ENCODE measurements at places on chromosomes 4 and X.

DNA sequence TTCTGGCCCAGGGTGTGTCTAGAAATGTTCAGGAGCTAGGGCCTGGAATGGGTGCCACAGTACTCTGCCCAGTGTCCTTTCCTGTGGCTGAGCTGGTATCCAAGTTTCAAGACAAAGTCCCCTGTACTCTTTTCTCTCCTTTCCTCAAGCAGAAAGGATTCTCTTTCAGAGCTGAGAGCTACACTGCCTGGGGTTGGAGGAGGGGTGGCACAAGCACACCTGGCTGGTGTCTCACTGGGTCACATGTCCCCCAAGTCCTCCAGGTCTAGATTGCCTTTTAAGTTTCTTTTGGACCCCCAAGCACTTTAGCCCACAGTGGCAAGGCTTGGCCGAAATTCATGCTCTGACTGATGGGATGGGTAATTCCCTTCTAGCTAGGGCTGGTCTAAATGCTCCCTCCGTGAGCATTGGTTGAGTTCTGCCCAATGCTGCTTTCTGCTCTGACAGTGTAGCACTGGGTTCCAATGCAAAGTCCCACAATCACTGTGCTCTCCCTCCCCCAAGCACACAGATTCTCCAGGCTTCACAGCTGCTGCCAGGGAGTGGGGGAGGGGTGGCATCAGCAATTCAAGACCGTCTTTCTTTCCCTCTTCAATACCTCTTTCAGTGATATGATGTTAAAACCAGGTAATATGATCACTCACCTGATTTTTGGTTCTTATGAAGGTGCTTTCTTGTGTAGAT, 47.8 kb downstream of the BEX3 start:
- DNase-seq = no peak

- no peak for DNase-seq
Measured at GRCh38 chr4:100289946-100290345, 99.7 kb upstream of the DDIT4L start.

GRCh38 chr4:113575401-113575800, 186.1 kb downstream of the CAMK2D start:
- DNase-seq = no peak

DNA sequence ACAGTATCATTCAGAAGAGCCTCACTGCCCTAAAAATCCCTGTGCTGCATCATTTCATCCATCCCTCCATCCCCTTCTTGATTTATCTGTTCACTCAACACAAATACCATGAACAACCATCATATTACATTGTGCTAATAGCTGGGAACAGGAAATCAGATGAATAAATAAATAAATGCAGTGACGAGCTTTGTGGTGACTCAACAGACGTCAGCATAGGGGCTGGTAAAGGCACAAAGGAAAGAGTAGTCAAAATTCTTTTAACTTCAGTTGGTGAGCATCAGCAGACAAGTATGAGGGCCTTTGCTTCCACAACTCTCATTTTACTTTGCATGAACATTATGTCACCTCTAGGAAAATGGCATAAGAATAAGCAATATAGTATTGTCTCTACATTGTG, 65.5 kb downstream of the EDNRA start:
- peak; percentile 45 for DNase-seq

- DNase-seq = no peak
Measured at GRCh38 chrX:103678199-103678993, 8.1 kb downstream of the MORF4L2 start.

GRCh38 chrX:109440475-109440874, 41.4 kb downstream of the GUCY2F start:
- DNase-seq = no peak

DNA sequence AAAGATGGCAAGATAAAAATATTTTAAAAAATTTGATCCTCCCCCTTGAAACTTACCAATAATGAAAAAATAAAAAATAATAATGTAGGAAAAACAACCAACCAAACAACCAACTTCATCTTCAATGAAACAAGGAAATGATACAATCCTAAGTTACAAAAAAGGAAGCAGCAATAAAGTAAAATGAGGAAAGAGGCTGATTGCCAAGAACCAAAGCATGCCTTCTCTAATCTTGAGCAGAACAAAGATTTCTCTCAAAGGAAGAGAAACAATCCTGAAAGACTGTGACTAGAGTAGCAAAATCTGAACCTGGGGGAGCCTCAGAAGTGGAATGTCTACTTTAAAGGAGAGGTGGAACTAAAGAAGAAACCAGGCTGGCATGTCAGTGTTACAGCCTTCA, 10.9 kb upstream of the WDFY3 start:
- no peak for DNase-seq

DNA sequence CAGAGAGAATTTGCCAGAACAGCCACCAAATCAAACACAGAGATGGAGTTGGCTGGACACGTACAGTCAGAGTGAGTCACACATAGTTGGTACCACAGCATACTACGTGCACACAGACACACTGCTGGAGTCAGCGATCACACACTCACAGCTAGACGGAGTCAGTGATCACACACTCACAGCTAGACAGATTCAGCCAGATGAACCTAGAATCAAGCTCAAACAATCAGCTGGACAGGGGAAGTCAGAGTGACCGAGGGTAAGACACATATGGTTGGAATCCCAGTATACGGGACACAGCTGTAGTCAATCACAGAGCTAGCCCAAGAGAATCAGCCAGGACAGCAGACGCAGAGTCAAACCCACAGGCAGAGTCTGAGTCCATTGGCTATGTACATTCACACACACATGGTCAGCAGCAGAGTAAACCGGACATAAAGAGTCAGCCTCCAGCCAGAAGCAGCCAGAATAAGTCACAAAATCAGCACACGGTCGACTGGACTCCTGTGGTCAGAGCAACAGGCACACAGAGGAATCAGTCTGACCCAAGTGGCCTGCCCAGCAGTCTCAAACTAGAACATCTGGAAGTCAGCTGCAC, 4.6 kb downstream of the SLC38A5 start:
- peak; percentile 93 for DNase-seq

- DNase-seq = no peak
Measured at GRCh38 chrX:150573702-150574101, 5.3 kb downstream of the MTM1 start.

- no peak for DNase-seq
Measured at GRCh38 chrX:40085714-40086113, 12.0 kb downstream of the BCOR start.

- no peak for DNase-seq
Measured at GRCh38 chr4:2367626-2368025, 50.8 kb downstream of the ZFYVE28 start.

DNA sequence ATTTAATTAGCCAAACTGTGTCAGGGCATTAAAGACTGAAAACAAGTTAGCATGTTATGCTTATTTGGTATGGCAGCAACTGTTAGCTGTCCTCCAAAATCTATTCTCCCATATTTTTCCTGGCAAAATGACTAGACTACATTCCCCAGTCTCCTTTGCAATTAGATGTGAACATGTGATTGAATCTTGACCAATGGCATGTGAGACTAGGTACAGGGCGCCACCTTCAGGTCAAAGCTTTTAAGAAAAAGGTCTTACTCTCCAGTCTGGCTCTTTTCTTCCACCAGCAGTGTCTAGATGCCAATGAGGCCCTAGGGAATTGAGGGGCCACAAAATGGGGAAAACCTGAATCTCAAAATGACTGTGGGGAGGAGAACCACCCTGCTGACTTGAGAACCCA, 408.2 kb downstream of the SMARCA1 start:
- peak; percentile 66 for DNase-seq

DNA sequence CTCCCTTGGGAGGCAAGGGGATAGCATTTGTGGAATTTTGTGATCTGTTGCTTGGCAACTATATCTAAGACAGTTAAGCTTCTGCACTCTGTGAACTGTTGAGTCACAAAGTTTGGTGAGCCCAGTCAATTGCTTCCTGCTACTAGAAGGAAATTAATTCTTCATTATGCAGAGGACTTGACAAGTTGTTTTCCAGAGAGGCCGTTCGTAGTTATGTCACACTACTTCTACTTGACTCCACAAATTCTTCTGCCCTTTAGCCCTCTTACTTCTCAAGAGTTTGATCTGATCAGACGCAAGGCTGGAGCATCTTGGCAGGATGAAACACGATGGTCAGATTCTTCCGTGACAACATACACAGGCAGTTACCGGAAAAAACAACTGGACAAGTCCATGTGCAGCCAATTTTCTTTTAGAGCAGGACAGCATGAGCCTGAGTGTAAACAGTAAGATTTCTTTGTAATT, at the start of gene C4orf51:
Gene C4orf51, plus strand, starts transcription at position 156 of the 465 bp plus-strand sequence. Its CDS starts 58 bp downstream, at position 214.
- DNase-seq = peak; percentile 27

- DNase-seq = no peak
Measured at GRCh38 chr4:186700746-186701145, 22.9 kb downstream of the FAT1 start.

- DNase-seq = peak; percentile 69
Measured at GRCh38 chrX:130079824-130080406, 30.4 kb downstream of the ELF4 start.

- no peak for DNase-seq
Measured at GRCh38 chr4:188143731-188144130, 4.5 kb downstream of the TRIML1 start.

- no peak for DNase-seq
Measured at GRCh38 chr4:156779774-156780173, 191.8 kb downstream of the PDGFC start.

- peak; percentile 24 for DNase-seq
Measured at GRCh38 chrX:31500921-31501320, 429.1 kb upstream of the FTHL17 start.

GRCh38 chr4:155495572-155496293, 119.0 kb upstream of the MAP9 start:
- no peak for DNase-seq

DNA sequence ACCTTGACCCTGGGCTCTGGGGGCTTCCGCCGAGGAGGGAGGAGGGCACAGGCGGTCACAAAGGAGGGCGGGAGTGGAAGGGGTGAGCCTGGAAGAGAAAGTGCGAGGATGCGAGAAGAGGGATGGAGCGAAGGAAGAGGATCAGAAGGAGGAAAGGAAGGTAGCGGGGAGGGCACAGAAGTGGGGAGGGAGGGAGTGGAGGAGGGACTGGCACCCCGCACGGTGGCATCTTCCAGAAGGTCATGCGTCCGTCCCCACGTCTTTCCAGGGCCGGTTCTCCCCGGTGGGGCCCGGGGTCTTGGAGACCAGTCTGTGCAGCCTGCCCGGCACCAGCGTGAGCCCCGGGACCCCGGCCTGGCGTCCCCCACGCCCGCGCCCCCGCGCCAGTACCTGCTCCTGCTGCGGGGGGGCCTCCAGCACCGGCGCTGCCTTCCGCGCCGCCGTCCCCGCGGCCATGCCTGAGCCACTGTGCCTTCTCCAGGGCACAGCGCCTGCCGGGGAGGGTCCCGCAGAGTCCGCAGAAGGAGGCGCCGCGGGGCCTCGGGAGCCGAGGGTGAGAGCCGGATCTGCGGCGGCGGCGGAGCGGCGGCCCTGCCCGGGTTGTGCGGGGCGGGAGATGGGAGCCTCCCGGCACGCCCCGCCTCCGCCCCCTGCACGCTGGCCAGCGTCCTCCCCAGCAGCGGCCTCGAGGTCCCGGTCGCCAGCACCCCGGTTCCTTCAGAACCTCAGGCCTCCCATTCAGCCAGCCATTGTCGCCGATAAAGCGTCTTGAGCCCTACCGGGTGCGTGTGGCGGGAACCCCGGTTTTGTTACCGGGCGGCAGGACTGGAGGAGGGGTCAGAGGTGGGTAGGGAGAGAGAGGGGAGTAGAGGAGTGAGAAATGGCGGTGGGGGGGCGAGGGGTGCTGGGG, at the start of gene RNF175:
Gene RNF175, minus strand, starts transcription at position 618 of the 910 bp plus-strand sequence. Its CDS starts 162 bp downstream, at position 456.
- no peak for DNase-seq

DNA sequence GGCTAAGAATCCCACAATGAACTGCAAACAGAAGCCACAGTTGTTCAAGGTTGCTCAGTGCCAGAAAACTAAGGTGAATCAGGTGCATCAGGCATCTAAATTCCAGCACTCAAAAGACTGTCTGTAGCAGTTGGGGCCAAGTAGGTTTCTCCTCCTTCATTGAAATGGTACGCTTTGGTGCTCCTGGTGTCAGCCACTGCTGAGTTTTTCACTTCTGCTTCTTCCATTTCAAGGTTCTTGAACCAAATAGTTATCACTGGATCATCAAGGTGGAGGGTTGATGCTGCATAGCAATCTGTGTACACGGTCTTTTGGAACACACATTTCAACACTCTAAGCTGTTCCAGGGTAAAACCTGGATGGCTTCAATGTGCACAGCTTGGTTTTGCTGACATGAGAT, 74.4 kb downstream of the TMA16 start:
- DNase-seq = no peak

DNA sequence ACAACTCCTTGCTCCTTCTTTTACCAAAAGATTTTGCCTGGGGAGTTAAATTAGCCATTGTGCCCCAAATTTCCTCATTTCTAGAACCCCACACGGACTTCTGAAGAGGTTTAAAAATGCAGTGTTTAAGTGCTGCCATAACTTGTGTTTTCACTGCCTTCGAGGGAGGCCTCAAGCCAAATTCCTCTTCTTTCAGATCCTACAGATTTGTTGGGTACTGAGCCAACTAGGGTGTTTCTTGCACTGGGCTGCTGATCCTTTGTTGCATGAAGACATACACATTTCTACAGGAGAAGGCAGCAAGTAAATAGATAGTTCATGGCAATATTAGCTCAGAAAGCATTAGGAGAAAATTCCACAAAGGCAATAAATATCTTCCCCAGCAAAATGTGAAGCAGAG, 43.8 kb downstream of the GLRA2 start:
- no peak for DNase-seq

GRCh38 chr4:108417923-108418322, 202.5 kb upstream of the RPL34 start:
- DNase-seq = no peak

Measured in RKO (cell line).